ENCODE measurements at places on chromosomes 2 and 18. TPM values are rescaled to one million over a fixed set of nuclear protein-coding genes. Genes with fewer than 3 reads are reported as not detected.

Gene UGT1A5
- not detected for total RNA-seq

Gene ANKRD30BL
- total RNA-seq = not detected

Gene CCDC74A
- 17.3 TPM for total RNA-seq

Gene CENPA
- 54.6 TPM for total RNA-seq

Gene RTP5
- not detected for total RNA-seq

Gene FOXD4L1
- total RNA-seq = 0.31 TPM

Gene CKAP2L
- total RNA-seq = 11.8 TPM

Gene PRSS56
- total RNA-seq = 0.16 TPM

Measured in A549 treated with DMSO at 1 μM for 4 hours (cell line).